ENCODE measurements at places on chromosomes 12 and 14.

GRCh38 chr12:49330032-49330619, 6.9 kb downstream of the C1QL4 start:
- DNase-seq, result no peak

DNA sequence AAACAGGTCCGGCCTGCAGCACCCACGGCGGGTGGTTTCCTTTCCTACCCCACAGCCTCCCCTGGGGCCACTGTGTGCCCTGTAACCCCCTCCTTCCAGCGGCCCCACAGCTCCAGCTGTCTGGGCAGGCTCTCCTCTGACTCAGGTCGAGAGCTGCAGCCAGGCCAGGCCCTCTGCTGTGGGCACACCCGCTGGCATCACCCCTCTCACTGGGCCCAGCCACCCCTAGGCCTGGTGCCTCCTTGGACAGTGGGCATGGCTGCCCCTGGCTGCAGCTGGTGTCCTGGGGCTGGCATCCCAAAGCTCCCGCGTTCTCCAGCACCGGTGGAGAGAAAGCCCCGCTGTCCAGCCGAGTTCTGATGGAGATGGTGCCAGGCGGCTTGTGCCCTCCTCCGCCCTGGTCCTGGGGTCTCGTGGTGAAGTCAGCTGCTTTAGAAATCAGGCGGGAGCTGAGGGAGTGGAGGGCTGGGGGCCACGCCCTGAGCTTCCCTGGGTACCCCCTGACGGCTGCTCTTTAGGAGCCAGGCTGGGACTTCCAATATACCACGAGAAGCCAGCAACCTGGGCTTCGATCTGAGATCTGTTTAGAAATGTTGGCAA, 114.9 kb downstream of the KIF26A start:
- no peak for DNase-seq

DNA sequence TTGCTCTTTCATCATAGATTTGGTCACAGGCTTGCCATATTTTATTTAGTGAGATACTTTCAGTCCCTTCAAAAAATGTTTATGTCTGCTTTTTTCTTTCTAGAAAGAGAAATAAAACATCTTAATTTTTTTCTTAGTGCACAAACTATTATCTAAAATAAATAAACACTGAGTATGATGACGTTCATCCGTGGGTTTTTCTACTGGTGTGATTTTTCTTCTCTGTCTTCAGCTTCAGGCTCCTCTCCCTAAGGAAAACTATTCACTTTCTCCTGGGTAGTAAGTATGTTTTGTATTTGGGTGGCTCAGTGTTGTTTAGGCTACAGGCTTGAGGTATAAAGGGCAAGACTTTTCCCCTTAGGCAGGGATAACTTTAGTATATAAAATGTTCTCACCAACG, 154.7 kb downstream of the DACT1 start:
- no peak for DNase-seq

- DNase-seq, result no peak
Observed at GRCh38 chr12:74286254-74286653, 251.4 kb upstream of the ATXN7L3B start.

DNA sequence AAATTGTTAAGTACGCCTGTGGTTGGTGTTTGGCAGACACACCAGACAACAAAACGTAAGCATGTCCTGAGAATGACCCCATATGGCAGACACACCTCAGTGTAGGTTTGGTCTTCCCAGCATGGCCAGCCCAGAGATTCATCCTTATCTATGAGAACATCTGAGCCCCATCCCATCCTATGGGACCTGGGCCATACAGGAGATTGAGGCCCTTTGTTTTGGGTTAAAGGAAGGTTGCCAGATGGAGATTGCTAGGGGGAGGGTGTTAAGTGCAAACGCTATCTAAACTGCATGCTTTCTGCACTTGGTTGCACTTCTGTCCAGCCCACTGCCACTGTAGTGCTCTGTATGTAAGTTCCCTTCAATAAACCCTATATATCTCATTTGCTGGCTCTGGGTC, 4.1 kb upstream of the PCNX4 start:
- DNase-seq, result no peak

GRCh38 chr12:43861015-43861839, 25.3 kb downstream of the TMEM117 start:
- no peak for DNase-seq

GRCh38 chr14:67357186-67357968, 2.2 kb downstream of the ATP6V1D start:
- peak; percentile 35 for DNase-seq

GRCh38 chr14:38127356-38127755, 80.3 kb upstream of the SSTR1 start:
- no peak for DNase-seq

DNA sequence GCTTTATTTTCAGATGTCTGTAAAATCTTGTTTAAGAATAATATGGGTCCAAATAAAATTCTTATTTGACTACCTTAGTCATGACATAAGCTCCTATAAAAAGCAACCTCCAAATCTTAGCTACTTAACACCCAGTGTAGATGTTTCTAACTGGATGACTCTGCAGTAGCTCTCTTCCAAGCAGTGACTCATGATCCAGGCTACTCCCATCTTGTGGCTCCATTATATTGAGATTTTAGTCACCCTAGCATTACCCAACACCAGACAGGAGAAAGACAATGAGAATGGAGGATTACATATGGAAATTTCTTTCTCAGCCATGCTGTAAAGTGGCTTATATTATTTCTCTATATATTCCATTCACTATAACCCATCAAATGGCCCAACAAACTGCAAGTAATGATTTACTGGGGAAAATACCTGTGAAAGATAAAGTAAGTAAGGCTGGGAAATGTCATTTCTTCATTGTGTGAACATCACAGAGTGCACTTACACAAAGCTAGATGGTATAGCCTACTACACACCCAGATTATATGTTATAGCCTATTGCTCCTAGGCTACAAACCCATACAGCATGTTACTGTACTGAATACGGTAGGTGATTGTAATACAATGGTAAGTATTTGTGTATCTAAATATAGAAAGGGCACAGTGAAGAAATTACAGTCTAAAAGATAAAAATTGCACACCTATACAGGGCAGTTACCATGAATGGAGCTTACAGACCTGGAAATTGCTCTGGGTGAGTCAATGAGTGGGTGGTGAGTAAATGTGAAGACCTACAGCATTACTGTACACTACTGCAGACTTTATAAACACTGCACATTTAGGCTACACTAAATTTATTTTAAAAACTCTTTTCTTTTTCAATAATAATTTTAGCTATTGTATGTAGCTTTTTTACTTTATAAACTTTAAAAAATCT, 163.2 kb downstream of the DYRK2 start:
- no peak for DNase-seq

GRCh38 chr12:45939759-45940158, 50.6 kb downstream of the SCAF11 start:
- DNase-seq, result no peak

DNA sequence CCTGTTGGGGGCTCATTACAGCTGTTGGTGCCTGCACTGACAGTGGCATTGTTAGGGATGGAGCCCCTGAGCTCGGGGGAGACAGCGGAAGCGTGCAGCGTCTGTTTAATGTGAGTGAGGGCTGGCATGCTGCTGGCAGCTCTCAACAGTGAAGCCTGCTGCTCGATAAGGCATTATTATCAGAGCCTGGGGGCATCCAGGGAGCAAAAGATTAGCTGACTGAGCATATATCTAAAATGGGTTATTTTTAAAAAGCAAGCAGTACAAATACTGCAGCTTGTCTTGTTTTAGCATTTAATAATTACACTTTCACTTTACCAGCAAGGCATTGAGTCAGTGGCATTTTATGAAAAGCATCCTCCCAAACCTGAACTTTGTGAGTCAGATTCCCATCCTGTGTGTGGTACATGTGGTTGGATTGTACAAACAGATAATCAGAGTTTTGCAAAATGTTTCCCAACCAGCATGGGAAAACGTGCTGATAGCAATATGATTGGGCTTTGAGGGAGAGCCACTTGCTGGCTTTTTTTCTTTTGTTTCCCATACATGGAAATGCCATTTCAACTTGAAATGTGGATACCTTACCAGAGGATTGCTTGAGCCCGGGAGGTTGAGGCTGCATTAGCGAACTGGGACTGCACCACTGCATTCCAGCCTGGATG, 150.8 kb downstream of the PRKCH start:
- DNase-seq, result peak; percentile 39

DNA sequence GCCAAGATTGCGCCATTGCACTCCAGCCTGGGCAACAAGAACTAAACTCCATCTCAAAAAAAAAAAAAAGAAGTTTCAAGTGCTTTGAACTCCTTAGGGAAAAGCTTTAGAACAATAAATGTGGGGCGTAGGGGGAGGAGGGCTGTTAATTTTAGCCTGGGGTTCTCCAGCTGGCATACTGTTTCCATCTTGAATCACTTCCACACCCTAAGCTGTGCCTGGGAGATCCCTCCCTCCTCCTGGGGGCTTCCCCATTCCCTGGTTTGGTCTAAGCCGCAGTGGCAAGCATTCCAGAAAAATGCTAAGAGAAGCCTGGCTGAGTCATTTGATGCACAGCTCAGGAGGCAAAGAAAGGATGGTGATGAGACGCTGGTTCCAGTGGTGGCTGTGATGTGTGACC, 2.3 kb upstream of the ZNF384 start:
- no peak for DNase-seq

DNA sequence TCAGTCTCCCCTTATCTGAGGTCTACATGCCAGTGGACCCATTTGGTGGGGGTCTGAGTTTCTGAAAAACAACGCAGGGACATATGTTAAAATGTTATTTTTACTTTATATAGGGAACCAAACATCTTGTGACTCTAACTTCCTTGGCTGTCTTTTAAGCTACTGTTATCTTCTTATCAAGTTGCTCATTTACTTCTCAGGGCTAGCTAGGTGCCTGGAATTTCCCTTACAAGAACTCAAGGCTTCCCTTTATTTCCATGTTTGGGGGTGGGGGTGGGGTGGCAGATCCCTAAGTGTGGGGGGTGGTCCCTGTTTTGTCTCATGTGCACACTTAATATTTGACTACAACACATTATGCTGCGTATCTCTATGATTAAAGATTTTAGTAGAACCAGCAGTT, 31.6 kb downstream of the PPP1R36 start:
- no peak for DNase-seq

GRCh38 chr12:6921996-6922946, 5.5 kb upstream of the ATN1 start:
- peak; percentile 64 for DNase-seq

GRCh38 chr12:75905922-75906321, 125.7 kb downstream of the PHLDA1 start:
- no peak for DNase-seq

- peak; percentile 57 for DNase-seq
Observed at GRCh38 chr14:102554821-102555819, 37.3 kb upstream of the RCOR1 start.

GRCh38 chr12:131682510-131682895, 28.4 kb upstream of the SFSWAP start:
- DNase-seq, result peak; percentile 35

GRCh38 chr14:65791191-65791981, 378.9 kb downstream of the FUT8 start:
- peak; percentile 39 for DNase-seq

DNA sequence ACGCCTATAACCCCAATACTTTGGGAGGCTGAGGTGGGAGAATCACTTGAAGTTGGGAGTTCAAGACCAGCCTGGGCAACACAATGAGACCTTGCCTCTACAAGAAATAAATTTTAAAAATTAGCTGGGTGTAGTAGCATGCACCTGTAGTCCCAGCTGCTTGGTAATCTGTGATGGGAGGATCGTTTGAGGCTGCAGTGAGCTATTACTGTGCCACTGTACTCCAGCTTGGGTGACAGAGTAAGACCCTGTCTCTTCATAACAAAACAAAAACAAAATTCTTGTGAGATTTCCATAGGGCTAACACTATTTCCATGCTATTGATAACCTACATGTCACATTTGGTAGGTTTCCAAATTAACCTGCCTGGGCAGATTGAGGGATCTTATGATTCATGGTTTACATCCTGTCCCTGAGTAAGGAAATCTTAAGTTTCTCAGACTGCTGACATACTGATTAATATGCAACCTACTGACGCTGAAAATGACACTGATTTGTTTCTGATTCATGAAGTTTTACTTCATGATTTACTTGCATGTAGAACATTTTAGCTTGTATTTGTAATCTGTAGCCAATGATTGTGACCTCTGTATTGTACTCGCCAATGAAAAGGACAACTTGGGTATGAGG, 15.9 kb downstream of the ATP6V1D start:
- DNase-seq, result no peak

DNA sequence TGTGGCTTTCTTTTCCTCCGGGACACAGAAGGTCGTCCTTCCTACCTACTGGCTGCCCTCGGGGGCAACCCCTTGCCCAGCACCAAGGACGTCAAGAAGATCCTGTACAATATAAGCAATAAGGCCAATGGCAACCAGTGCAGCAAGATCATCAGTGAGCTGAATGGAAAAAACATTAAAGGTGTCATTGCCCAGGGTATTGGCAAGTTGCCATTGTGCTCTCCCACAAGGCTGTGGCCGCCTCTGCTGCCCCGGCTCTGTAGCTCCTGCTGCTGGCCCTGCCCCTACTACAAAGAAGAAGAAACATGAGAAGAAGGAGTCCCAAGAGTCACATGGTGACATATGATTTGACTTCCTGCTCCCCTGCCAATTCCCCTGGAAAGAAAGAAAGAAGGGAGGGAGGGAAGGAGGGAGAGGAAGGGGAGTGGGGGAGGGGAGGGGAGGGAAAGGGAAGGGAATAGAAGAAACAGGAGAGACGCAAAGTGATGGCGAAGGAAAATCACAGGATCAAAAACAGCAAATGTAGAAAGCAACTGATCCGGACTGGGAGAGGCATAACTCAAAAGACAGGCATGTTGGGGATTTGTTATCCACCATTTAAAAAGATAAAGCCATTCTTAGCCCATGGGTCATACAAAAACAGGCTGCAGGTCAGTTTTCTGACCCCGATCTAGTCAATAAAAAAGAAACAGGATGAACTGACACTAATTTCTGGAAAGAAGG, 61.3 kb upstream of the RESF1 start:
- DNase-seq, result peak; percentile 84

DNA sequence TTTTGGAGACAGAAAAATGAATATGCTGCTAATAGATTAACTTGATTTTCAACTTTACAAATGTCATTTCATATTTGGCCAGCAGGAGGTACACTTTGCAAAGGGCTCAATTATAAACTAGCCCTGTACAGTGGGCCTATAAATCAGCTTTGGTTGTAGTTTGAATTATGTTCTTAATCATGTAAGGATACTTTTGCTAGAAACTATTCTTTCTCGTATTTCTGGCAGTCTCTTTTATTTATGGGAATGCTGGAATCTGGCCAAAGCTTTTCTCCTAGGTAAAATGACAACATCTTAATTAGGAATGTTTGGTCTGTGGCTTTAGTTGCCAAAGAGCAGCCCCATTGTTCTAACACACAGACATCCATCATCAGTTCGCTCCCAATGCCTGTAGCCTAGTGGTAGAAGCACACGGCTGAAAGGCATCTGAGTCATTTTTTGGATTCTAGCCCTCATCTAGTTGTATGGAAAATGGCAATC, 1322.3 kb upstream of the SEL1L start:
- DNase-seq, result peak; percentile 1

DNA sequence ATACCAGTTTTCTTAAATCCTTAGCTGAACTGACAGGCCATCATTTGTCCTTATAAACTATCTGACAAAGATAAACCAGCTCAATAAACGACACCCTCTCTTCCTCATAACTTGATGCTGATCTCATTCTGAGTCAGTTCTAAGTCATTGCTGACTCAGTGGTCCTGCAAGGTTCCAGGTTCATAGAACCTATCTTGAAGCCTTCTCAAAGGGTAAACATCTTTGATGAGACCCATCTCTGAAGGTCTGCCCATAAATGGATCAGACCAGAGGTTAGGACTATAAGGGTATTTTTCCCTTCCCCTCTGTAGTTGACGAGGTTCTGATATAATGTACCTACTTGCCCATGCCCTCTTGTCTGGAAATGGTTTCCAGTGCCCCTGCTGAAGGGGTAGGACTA, 11.9 kb downstream of the NAA25 start:
- peak; percentile 27 for DNase-seq

- peak; percentile 79 for DNase-seq
Observed at GRCh38 chr12:108337235-108338223, 1.6 kb downstream of the CMKLR1 start.
